HL-60 (cell line): ENCODE measurements at places on chromosomes 4 and X.

- DNase-seq = no peak
Measured at GRCh38 chr4:163663454-163664225, 169.2 kb downstream of the TMA16 start.

- no peak for DNase-seq
Measured at GRCh38 chr4:22869235-22869634, 176.5 kb downstream of the GBA3 start.

GRCh38 chr4:30461218-30461617 is 259.0 kb upstream of the PCDH7 start:
- no peak for DNase-seq

DNA sequence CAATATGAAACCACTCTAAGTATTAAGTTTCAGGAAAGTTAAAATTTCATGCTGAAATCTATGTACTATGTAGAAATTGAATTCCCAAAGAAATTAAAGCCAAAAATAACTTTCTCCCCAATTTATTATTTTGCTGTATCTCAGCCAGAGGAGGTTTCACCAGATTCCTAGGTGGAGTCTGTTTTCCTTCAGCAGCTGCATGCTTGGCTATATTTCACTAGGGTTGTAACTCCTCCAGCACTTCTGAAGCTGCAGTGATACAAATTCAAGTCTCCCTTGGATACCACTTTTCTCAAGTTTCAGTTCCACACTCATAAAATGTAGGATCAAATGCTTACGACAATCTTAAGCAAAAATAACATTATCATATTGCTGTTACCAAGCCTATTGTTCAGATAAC is 41.2 kb upstream of the ZC4H2 start:
- no peak for DNase-seq

- no peak for DNase-seq
Measured at GRCh38 chrX:18288716-18289115, 65.8 kb downstream of the SCML2 start.

- DNase-seq = no peak
Measured at GRCh38 chr4:100848841-100849240, 331.0 kb upstream of the EMCN start.

GRCh38 chrX:3124031-3124430 is 82.8 kb downstream of the ARSF start:
- DNase-seq = no peak
